ENCODE measurements at places on chromosomes 3 and 15.

DNA sequence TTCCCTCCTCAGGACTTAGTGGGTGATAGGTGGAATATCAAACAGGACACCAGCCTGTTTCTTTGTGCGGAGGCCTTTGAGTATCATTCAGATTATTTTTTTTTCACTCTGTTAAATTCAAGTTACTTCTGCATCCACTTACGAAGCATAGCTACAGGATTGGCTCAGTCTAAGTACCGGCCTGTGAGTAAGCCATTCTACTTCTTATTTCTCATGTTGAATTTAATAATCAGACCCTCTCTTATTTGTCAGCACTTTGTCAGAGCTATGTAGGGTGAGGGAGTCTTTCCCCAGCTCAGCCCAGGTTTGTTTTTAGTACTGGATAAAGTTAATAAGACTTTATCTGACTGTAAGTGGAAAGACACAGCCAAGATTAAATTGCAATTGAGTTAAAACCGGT lies 54.7 kb downstream of the ITPR1 start:
- no peak for DNase-seq

- no peak for DNase-seq
Measured at GRCh38 chr15:28115871-28116270, 16.8 kb upstream of the OCA2 start.

- DNase-seq, result no peak
Measured at GRCh38 chr3:171384101-171384891, 75.9 kb downstream of the TNIK start.

GRCh38 chr3:27907148-27907547 lies 185.0 kb upstream of the EOMES start:
- no peak for DNase-seq

DNA sequence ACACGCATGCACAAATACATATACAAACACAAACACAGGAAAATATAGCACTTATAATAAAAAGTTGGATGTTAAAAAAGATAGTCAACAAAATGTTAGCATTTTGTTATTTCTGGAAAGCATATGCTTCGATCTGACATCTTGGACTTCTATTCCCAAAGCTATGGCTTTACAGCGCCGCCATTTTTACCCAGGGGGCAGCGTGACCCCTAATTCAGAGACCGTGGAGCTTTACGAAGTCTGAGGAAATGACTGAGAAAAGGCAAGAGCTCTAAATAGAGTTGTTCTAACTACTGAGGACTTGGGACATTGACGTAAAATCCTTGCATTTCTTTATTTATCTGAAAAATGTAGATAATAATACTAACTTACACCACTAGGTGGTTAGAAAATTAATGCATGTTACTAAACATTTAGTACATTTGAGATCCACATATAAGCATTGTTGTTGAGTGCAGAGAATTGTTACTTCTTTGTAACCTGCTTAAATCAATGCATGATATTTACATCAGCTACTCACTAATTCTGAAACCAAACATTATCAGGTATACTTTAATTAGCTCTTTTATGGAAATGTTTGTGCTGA lies 155.4 kb downstream of the TP63 start:
- no peak for DNase-seq

GRCh38 chr3:107668963-107669362 lies 146.2 kb downstream of the BBX start:
- no peak for DNase-seq

DNA sequence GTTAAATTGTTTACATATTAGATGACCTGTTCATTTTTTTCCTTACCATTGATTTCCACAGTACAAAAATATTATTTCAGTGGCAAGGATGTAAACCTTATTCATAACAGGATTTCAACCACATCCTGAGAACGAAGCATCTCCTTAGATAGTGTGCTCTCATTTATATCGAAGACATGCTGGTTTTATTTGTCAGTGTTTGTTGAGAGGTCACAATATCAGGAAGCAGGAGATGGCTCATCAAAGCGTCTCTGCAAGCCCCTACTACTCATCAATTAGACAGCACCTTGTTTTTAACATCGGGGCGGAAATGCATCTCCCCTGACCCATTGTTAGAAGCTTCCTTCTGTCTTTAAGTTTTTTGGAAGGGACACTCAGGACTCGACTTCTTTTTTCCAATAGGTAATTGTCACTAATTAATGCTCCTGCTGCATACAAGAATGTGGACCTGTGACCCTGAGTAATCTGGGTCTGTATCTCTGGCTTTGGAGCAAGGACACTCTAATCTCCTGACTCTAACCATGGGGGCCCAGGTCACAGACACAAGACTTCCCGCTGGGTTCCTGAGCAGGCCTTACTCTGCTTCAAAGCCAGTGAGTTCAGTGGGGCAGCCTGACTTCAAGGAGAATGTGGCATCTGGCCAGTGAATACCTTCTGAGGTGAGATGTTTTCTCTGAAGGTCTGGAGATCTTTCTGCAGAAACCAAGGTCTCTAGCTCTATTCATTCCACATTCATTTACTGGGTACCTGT lies 50.3 kb downstream of the MECOM start:
- DNase-seq, result no peak

GRCh38 chr3:152426393-152426792 lies 157.7 kb downstream of the MBNL1 start:
- DNase-seq, result no peak
